Stimulated activated CD8-positive, alpha-beta memory T cell treated with anti-CD3 and anti-CD28 coated beads, Interleukin-7, amount 100 ng/mL, for 48 hours (primary cell): ENCODE measurements at places on chromosomes 2 and 18.

- DNase-seq = no peak
These were observed 251.4 kb downstream of the GLI2 start for GRCh38 chr2:120986898-120987650.

DNA sequence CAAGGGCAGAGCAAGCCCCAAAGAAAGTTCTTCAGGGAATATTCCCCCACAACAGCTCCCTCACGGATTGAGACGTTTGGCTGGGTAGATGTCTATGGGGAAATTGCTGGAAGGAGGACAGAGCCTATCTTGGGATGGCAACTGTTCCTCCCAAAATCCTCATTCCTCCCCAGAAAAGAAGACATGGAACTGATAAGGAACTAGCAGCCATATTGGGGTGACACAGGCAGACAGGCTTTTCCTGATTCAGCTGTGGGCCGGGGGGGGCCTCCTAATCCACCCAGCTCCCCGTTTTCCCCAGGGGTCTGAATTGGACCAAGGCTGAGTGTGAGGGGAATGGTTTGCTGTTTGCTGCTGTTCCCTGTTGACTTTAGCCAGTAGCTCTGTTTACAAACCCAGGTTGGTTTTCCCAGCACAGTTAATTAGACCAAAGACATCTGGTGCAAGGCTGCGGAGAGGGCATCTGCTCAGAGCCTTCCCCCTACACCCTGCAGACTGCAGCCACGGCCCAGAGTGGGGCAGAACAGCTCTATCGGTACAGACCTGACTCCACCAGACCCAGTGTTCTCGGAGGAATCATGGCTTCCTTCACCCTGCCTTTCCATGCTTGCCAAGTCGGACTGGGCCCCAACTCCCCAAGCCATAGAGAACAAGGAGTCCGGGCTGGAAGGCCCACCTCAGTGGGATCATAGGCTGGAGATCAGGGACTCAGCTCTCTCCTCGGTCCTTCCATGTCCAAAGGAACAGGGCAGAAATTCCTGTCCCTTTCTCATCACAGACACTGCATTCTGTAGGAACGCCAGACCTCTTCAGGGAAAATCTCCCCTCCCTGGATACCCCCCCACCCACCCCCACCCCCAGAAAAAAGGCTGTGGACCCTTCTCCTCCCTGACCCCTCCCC, 1.7 kb upstream of the PKDCC start:
- no peak for DNase-seq

DNA sequence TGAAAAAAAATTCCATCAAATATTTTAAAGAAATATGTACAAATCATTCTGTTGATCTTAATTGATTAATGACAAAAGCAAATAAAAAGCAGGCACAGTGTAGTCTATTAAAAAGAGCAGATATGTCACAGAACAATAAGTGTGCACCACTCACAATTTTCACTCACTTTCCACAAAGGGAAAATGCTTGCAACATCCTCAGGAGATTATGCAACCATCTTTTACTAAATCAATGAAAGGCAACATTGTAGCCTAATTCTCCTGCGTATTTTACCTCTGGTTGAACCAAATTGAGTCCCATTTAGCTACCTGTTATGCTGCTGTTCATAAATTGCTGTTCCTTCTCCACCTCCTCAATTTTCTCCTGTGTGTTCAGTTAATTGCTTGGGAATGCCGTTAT, 1346.8 kb upstream of the PIK3C3 start:
- no peak for DNase-seq

DNA sequence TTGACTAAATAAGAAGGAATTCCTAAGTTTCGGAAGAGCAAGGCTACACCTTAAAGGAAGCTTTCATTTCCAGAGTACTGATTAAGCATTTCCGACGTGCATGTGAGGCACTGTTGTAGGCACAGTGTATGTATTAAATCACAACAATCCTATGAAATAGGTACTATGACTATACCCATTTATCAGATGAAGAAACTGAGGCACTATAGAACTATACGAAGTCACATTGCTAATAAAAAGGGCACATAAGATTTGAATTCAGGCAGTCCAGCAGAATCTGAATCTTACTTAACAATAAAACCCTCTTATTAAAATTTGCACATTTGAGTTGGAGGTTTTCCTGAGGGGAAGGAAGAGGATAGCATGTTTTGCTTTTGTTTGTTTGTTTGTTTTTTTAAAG, 243.5 kb upstream of the FANCL start:
- no peak for DNase-seq

DNA sequence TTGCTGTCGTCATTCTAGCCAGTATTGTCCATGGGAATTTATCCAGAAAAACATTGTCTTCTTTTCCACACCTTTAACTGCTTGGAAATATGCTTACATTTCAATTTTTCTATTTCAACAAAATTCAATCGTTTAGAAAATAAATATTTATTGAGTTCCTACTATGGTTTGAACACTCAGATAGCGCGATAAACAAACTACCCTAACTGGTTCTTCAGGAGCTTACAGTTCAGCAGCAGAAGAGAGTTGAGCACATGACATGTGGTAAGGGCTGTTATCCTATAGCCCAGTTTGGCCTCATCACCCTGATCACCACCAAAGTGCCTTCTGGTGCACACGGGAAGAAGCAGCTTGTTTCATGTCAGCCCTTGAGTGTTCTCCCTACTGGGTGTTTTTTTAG, 375.2 kb upstream of the SMIM21 start:
- DNase-seq = no peak

- no peak for DNase-seq
These were observed 706.1 kb upstream of the HS6ST1 start for GRCh38 chr2:129024796-129025195.

GRCh38 chr2:28062867-28063266, 172.3 kb downstream of the BABAM2 start:
- no peak for DNase-seq

DNA sequence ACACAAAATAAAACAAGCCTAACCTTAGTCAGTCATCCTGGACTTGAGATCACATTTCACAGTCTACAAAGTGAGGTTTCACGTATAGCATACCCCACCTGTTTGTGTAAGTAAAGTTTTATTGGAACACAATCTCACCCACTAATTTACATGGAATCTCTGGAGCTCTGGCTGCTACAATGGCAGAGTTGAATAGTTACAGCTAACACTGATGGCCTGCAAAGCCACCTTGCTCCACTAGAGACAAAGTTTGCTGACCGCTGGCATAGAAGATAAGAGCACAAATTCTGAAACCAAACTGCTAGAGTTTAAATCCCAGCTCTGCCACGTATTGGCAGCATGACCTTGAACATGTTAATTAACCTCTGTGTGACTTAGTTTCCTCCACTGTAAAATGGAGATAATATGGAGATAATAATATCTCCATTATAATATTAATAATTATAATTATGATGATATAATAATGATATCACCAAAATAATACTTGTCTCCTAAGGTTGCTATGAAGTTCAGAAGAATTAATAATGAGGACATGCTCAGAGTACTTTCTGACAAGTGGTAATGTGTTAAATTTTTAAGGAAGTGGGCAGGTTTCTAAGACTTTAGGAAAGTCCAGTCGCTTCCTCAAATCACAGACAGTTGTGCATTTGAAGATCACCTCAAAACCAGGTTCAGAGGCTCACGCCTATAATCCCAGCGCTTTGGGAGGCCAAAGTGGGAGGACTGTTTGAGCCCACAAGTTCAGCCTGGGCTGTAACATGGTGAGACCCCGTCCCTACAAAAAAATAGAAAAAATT, 204.6 kb downstream of the SH3RF3 start:
- DNase-seq = no peak

DNA sequence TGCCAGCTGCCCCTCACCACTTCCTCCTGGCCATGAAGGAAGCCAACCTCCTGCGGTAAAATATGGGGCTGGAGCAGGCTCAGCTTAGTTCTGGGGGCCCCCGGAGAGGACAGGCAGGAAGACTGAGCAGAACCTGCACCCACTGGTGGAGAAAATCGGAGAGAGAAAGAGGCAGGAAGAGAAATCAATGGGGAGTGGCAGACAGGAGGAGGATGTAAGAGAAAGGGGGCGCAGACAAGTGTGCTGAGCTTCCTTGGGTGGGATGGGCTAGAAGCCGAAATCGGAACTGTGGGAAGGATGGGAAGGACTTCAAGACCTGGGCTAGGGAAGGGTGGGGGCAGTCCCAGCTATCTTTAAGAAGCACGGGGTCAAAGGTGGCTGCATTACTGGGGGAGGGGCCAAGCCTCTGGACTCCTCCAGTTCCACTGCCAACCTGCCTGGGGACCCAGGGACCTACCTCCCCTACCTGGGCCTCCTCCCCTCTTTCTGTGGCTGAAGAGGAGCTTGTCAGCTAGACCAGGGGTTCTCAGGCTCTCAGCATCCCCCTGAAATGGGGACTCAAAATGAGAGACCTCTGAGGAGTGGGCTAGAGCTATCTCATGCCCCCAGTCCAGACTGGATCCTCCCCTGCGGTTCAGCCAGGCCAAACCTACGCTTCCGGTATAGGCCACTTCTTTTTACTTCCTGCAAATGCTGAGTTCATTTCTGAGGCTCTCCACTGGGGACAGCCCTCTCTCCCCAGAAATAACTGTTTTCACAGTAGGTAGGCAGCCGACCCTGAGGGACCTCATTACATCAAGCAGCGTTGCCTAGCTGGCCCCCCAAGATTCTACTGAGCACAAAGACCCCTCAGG, 33.6 kb upstream of the B3GNT7 start:
- no peak for DNase-seq

GRCh38 chr2:19349911-19350677, 8.3 kb downstream of the OSR1 start:
- DNase-seq = peak; percentile 21

DNA sequence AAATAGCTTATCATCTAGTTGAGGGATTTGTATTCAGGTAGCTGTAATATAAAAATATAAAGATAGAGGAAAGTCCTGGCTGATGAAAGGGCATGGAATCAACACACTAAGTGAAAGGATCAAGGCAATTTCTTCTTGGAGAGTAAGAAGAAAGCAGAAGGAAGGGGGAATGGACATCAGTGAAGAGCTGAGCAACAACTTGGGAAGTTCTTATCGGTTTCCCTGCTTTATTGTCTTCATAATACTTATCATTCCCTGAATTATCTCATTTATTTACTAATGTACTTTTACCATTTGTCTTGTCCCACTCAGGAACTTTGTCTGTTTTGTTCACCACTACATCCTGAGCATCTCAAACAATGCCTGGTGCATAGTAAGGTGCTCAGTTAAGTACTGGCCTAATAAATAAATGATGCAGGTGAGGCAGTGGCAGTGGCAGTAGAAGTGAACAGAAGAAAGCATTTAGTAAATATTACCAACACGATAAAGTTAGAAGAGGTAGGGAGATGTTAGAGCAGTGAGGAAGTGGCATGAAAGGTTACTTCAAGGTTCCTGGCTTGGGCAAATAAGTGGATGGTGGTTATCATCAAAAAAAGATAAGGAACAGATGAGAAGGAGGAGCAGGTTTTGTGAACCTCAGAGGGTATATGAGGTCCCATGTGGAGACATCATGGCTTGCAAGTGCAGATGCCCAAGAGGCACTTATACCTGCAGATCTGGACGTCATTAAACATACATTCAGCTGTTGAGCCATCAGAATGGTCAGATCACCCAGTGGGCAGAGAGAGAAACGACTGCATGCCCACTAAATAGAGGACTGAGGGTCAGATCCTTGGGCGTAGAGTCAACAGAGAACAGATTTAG, 217.8 kb downstream of the TMEM247 start:
- DNase-seq = no peak

DNA sequence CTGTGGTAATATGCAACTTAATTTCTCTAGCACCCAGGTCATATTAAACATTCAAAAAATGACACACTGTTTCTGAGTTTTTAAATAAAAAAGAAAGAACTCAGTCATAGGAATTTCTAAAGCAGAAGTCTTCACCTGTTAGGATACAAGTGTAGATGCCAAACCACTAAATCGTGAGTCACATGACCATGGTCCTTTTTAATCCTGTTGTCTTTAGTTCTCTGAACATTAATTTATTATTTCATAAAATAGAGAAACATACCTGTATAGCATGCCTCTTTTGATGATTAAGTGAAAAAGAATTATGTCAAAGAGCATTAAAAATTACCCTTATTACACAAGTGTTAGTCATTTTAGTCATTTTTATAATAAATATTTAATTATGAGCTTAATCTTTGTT, 398.8 kb downstream of the CCDC85A start:
- no peak for DNase-seq

DNA sequence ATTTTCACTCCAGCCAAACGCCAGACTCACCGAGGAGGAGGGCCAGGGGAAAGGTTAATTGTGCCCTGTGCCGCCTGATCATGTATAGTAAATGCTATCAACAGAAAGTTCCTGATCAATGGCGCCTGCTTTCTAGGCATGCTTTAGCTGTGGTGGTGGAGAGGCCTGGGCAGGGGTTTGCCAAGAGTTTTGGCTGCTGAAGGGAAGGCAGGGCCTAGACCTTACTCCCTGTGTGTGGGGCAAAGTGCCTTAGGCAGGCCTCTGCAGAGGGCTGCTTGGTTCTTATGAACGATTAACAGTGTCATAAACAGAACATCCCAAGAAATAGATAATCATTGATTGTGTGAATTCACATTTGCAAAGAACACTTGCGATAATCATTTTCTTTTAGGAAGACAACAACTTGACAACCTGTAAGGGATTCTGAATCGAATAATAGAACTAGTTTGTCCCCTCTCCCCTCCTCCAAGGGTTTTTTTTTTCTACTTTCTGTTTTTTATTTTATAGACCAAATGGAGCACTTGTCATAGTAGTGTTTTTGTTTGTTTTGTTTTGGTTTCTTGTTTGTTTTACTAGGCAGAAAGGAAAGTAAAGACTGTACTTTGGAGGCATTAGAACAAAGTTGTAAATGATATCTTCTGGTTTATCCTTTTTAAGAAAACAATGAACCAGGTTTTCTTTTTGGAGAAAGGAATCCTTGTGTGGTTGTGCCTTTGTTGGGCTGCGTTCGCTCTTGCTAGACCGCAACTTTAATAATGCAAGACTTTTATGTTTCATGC, 6.5 kb downstream of the TSHZ1 start:
- DNase-seq = no peak

- DNase-seq = no peak
These were observed 623.2 kb downstream of the IRS1 start for GRCh38 chr2:226176283-226176984.

- DNase-seq = no peak
These were observed 32.6 kb upstream of the INSIG2 start for GRCh38 chr2:118055512-118056164.

- no peak for DNase-seq
These were observed 23.2 kb downstream of the RALB start for GRCh38 chr2:120275617-120276400.
